ENCODE measurements at places on chromosomes 6 and 20.

DNA sequence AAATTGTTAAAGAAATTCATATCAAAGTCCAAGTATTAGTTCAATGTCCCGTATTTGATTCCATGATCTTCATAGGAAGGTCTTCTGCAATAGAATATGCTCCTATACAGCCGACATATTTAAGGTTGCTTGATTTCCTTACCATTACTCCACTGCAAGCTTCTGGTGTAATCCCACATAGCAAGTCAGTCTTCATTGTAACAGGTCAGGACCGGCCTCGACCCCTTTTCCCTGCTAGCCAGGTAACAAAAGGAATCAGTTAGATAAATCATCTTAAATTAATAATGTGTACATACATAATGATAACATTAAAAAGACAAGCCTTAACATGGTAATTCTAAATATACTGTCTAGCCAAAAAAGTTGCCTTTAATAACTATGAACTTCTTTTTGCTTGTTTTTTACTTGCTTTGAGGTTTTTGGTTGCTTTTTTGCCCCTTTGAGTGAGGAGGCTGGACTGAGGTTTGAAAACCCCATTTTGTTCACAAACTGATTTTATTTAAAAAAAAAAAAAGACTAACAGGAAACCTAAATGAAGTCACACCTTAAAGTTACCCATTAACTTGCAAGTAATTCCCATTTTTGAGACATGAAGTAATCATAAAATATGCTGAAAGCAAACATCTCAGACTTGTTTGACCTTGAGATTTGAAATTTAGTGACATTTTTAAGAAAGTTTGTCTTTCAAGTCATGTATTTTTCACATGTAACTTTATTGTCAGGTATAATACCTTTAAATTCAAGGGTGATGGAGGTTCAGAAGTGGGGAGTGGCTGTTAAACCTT lies 19.2 kb upstream of the SNX14 start:
- no peak for DNase-seq

- no peak for DNase-seq
Measured at GRCh38 chr6:21022343-21023107, 488.3 kb downstream of the CDKAL1 start.

DNA sequence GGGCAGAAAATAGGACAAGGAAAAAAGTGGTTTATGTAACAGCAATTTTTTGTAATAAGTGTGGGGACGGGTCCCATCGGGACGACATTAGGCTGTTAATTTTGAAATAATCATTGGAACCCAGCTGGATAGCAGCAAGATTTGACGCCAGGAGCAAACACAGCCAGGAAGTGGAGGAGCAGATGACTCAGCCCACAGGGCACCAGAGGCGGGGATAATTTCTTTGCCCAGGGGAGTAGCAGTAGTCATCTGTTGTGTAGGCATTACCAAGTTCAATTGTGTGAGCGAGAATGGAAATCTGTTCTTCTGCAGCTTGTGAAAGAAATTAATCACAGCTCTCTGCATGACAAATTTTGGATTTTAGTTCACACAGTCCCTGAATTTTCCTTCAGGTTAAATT lies 22.6 kb upstream of the RIN2 start:
- DNase-seq = peak; percentile 95

- DNase-seq = peak; percentile 55
Measured at GRCh38 chr6:138428944-138429598, 25.0 kb downstream of the HEBP2 start.

GRCh38 chr6:104404377-104404776 lies 455.3 kb downstream of the HACE1 start:
- DNase-seq = no peak

Data from NCI-H1694 treated with DMSO at 0.1 percent for 48 hours (cell line).